ENCODE measurements at places on chromosomes 11 and 22.

DNA sequence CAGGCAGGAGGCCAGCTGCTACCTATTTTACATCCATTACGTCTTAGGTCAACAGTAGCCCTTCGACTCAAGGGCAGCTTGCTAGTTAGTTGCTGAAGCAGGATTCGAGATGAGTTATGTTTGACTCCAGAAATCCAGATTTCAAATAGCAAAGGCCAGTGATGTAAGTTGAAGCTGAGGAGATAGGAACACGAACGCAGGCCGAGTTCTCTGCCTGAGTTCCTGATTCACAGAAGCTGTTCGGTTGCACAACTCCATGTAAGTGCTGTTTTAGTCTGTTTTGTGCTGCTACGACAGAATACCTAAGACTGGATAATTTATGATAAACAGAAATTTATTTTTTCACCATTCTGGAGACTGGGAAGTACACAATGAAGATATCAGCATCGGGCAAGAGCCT is 111.2 kb downstream of the SLC1A2 start:
- no peak for DNase-seq

GRCh38 chr11:109695696-109696095 is 273.7 kb downstream of the C11orf87 start:
- peak; percentile 20 for DNase-seq

GRCh38 chr11:8593935-8594909 is at the start of gene STK33:
STK33 (minus strand) TSS chr11:8594228; CDS start chr11:8474905, 119,323 bp downstream.
- peak; percentile 15 for DNase-seq

GRCh38 chr11:134604886-134605285 is 192.8 kb upstream of the B3GAT1 start:
- DNase-seq: no peak

- DNase-seq: no peak
Measured at GRCh38 chr11:117796456-117796871, 552 bp downstream of the DSCAML1 start.

DNA sequence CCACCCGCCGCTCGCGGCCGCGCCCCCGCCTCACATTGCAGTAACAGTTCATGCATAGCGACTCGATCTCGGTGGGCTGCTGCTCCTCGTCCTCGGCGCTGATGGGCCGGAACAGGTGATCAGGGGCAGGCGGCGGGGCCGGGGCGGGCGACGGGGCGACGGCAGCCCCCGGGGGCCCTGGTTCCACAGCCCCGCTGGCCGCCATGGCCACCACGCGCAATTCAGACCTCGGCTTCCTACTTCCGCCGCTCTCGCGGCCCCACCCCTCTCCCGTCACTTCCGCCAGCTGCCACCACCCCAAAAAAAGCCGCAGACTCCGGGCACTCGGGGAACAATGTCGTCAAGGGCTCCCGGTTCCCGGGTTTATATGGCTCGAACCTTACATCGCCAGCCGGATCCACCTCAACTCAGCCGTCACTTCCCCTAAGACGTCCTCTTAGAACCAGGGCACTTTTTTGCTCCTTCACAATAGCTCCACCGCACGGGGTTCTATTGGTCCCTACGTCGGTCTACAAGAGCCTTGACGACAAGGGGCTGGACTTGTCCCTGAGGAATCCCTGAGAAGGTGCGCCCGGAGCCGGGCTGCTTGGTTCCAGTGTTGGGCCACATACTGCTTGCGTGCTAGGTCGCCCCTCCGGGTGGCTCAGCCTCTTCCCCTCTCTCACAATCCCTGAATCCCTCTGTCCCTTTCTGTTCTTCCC is at the start of gene ZPR1:
Gene ZPR1 (minus strand): TSS at position 238 of the 701 bp plus-strand sequence. CDS start 33 bp downstream, at position 205.
- DNase-seq: peak; percentile 65

- no peak for DNase-seq
Measured at GRCh38 chr11:103550811-103551210, 441.6 kb downstream of the DYNC2H1 start.

DNA sequence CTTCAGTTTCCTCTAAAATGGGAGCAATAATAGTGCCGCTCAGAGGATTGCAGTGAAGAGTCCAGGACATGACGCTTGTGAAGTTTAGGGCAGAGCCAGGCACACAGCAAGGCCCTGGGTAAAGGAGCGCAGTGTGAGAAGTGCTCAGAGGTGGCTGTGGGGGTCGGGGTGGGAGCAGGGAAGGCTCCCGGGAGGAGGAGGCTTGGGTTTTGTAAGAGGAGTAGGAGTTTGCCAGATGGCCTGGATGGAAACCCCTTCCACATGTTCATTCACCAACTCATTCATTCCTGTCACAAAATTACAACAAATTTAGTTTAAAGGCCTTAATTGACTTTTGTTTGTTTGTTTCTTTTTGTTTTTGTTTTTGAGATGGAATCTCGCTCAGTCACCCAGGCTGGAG is 17.0 kb downstream of the CRYBB2 start:
- no peak for DNase-seq

GRCh38 chr11:110000031-110000502 is 93.1 kb upstream of the ZC3H12C start:
- peak; percentile 99 for DNase-seq

Data from astrocyte (in vitro differentiated cells and primary cell).